Stimulated activated CD4-positive, alpha-beta T cell treated with anti-CD3 and anti-CD28 coated beads, Interleukin-15, amount 100 ng/mL, for 48 hours (primary cell): ENCODE measurements at places on chromosomes 4 and X.

- no peak for DNase-seq
Measured at GRCh38 chr4:80306260-80306659, 29.3 kb upstream of the CFAP299 start.

DNA sequence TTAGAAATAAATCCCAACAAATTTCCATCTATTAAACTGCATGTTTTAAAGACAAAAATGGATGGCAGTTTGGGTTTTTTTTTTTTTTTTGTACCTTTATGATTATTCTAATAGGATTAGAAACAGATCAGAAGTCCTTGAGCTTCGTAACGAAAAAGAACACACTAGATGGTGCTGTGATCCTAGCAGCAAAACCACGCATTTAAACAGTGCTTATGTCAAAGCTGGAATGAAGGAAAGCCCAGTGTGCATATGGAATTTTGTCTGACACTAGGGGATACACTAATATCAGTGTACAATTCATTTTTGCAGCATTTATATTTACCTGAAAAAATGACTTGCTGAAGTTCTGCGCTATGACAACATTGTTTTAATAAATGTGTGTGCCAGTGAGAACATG, 229.1 kb downstream of the VEGFC start:
- DNase-seq, result no peak

DNA sequence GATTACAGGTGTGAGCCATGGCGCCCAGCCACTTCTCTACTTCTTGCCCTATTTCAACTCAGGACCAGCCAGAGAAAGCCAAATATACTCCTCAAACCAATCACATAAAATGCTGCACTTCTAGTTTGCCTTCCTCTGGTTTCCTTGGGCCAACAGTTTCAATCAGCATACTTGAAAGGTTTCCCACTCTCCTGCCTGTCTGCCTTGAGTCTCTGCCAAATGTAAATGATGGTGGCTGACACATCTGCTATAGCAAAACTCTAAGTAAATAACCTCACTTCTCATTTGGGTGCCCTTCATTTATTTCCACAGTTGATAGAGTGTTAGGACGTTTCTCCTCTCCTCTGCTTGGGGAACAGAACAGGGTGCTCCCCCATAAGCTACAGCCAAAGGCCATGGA, 36.4 kb upstream of the PPA2 start:
- no peak for DNase-seq

- DNase-seq, result no peak
Measured at GRCh38 chr4:98222306-98222705, 38.9 kb upstream of the RAP1GDS1 start.

DNA sequence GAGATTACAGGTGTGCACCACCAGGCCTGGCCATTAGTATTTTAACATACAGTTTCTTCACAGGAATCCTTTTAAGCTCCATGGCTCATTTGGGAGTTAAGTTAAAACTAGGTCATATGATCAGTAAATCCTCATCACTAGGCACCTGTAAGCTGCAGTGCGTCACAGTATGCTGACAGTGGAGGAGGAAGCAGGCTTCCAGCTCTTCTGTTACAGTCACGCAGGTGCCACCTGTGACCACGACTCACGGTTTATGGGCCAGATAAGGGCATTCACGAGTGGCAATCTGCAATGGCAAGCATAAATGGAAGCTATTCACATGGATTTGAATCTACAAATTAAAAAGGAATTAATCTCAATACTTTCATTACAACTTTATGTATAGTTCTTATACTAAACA, 129.4 kb upstream of the BCOR start:
- no peak for DNase-seq

- DNase-seq, result no peak
Measured at GRCh38 chr4:17780501-17781299, 721 bp downstream of the FAM184B start.

GRCh38 chr4:143482840-143483239, 30.7 kb upstream of the SMARCA5 start:
- DNase-seq, result no peak

- DNase-seq, result no peak
Measured at GRCh38 chr4:41930139-41930831, 4.9 kb upstream of the TMEM33 start.

DNA sequence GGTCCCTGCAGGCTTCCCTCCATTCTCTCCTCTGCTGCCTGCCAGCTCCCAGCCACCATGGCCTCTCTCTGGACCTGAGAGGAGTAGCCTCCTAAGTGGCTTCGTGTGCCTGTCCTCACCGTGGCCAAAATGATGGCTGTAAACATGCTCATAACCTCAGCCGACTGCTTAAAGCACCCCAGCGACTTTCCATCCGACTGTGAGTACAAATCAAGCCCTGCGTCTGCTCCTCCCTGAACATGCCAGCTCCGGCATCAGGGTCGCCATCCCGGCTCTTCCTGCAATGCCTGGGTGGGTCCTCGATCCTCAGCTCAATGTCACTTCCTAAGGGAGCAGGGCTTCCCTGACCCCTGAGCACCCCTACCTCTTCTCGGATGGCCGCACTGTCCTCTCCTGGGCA, 3.3 kb upstream of the SORCS2 start:
- DNase-seq, result no peak

- DNase-seq, result no peak
Measured at GRCh38 chr4:87547016-87547708, 18.0 kb upstream of the SPARCL1 start.

DNA sequence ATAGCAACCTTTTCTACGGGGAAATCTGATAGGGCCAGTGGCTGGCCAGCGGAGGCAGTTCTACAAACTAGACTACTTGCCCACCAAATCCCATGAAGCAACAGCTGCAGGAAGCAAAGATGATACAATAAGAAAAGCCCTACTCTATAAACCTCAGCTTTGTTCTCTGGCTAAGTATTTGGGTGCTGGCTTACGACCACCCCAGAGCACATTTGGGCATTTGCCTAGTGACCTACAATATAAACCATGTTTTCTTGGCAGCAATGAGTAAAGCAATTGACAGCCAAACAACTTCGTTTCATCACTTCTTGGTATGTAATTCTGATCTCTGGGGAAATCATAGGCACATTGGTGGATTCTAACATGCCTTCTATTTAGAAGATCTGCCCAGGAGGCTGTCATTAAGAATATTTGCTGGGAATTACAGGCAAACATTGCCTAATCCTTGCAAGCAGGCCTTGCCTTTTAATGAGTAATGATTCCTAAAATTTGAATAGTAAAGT, 7.5 kb upstream of the LHFPL1 start:
- no peak for DNase-seq

DNA sequence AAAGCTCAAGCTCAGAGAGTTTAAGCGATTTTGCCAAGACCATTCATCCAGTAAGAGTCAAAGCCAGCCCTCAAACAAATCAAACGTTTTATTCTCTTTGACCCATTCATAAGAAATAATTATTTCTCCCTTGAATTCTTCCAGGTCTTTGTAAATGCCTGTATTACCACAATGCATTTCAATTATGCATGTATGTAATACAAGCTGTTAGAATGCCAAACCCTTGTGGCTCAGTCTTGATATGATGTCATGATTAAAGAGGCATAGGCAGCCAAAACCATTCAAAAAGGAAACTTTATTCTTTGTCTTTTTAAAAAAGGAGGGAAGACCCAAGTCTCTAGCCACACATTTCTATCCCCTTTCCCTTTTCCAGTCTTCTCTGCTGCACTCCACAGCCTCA, 56.5 kb upstream of the PGM2 start:
- no peak for DNase-seq

- DNase-seq, result no peak
Measured at GRCh38 chr4:112312610-112313239, 15.6 kb downstream of the ALPK1 start.

DNA sequence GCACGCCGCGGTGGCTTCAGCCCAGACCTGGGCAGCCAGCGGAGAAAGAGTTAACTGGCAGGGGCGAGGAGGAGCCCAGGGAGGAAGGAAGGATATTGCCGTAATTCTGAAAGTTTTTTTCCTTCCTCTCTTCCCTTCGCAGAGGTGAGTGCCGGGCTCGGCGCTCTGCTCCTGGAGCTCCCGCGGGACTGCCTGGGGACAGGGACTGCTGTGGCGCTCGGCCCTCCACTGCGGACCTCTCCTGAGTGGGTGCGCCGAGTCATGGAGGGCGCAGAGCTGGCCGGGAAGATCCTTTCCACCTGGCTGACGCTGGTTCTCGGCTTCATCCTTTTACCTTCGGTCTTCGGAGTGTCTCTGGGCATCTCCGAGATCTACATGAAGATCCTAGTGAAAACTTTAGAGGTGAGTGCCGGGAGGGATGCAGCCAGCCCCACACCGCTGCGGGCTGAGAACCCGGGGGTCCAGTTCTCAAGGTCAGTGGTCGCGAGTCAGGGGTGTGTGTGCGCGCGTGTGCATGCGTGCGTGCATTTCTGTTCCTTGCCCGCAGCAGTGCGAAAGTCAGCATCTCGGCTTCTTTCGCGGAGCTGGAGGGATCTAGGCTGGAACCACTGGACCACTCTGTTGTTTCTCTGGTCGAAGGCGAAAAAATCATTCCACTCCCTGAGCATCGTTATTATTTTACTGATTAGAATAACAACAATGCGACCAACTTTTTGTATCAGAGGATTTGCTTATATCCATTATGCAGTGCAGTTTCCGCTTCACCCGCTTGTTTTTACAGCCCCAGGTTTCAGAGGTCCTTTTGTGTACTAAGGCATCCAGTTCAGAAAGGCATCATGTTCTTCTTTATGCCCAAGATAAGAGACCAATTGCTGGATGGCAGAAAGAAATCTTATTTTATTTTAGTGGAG, 709 bp downstream of the GPAT3 start:
- no peak for DNase-seq

DNA sequence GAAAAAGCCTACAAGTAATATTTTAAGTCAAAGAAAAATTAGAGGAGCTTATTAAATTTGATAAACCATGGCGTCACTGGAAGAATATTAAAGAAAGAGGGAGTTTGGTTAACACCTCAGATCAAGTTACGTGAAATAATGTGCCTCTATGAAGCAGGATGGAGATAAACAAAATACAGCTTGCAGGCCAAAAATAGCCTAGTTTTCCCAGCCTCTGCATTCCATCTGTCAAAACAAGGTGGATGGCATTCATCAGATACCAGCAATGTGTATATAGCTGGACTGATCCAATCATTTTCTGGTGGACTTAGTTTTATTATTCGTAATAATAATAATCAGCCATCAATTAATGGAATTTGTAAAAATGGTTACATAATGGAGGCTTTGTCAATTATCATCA, 230.7 kb downstream of the NR3C2 start:
- DNase-seq, result no peak

DNA sequence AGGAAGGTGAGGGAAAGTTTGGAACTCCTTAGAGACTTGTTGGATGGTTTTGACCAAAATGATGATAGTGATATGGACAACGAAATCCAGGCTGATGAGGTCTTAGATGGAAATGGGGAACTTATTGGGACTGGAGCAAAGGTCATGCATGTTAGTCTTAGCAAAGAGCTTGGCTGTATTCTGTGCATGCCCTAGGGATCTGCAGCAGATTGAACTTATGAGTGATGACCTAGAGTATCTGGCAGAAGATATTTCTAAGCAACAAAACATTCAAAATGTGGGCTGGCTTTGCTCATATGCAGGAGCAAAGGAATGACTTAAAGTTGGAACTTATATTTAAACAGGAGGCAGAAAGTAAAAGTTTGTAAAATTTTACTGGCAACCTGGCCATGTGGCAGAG, 489.3 kb upstream of the DIPK2B start:
- no peak for DNase-seq

DNA sequence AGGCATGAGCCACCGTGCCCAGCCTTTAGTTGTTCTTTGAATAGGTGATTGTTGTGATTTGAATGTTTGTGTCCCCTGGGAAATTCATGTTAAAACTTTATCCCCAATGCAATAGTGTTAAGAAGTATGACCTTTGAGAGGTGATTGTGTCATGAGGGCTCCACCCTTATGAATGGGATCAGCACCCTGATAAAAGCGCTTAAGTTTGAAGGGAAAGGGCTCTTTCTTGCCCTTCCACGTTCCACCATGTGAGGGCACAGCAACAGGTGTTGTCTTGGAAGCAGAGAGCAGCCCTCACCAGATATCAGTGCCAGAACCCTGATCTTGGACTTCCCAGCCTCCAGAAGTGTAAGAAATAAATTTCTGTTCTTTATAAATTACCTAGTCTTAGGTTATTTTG, 33.7 kb upstream of the RP2 start:
- no peak for DNase-seq

GRCh38 chr4:6391186-6391851, 81.1 kb downstream of the PPP2R2C start:
- no peak for DNase-seq

DNA sequence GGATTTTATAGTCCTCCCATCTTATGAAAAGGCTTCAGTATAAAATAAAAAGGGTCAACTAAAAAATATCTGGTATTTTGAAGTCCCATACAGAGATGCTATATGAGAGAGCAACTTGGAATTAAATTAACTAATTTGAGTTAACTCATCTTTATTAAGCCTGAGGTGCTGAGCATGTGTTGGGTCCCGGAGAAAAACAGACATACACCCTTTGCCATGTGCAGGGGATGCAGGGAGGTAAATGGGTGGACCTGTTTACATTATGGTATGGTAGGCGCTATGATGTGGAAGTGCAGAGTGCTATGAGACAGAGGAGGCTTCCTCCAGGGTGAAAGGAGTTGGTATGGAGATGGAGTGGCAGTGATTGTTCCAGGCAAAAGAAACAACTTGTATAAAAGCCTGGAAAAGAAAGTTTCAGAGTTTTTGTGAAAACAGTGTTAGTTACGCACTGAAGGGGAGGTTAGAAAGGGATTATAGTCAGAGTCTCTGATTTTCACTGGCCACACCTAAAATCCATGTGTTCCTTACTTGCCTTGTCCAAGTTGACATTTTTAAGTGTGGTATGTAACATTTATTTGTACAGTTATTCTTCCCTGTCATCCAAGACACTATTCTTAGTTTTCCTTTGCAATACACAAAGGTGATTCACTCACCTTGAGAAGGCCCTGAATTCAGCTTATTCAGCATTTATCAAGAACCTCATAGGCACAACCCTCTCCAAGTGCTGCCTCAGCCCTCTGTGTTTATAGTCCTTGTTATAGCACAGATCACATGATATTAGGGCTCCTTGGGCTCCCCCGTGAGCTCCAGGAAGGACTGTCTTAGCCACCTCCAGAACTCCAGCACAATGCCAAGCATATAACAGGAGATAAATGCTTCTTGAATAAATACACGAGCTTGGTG, 152.0 kb downstream of the RASL11B start:
- no peak for DNase-seq

- no peak for DNase-seq
Measured at GRCh38 chr4:56971383-56971782, 6.0 kb downstream of the NOA1 start.

DNA sequence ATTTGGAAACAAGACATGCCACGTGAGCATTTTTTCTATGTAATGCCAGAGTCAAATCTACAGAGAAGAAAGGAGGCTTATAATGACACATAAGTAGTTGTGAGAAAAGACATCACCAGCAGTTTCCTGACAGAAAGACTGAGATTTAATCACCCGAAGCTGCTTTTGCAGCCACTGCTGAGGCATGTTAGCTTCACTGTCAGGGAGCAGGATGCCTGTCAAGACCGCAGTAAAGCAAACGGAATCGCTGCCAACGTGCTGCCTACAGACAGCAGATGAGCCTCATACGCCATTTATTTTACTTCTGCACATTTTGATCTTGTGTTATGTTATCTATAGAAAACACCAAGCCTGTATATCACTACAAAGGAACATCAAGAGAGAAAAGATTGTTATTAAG, 68.7 kb upstream of the NDST3 start:
- DNase-seq, result no peak
